EH (cell line): ENCODE measurements at places on chromosomes 4 and X.

DNA sequence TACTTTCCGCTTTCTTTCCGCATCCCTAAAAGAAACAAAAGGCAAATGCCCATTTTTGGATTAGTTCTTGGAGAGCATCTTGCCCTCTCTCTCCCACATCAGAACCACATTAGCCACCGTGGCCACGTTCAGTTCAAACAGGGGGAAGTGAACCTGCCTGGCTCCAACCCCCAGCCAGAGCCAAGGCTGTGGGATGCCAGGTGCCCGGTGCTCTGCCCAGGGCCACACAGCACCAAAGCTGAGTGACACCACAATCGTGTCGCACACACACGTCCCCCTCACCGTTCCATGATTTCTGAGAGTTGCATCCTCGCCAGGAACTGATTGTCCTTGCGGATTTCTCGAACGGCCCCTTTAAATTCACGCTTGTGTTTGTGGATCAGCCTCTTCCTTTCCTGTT, 24.3 kb downstream of the NOP14 start:
- DNase-seq: no peak

- peak; percentile 37 for DNase-seq
Measured at GRCh38 chrX:11446949-11447348, 153.7 kb downstream of the AMELX start.

DNA sequence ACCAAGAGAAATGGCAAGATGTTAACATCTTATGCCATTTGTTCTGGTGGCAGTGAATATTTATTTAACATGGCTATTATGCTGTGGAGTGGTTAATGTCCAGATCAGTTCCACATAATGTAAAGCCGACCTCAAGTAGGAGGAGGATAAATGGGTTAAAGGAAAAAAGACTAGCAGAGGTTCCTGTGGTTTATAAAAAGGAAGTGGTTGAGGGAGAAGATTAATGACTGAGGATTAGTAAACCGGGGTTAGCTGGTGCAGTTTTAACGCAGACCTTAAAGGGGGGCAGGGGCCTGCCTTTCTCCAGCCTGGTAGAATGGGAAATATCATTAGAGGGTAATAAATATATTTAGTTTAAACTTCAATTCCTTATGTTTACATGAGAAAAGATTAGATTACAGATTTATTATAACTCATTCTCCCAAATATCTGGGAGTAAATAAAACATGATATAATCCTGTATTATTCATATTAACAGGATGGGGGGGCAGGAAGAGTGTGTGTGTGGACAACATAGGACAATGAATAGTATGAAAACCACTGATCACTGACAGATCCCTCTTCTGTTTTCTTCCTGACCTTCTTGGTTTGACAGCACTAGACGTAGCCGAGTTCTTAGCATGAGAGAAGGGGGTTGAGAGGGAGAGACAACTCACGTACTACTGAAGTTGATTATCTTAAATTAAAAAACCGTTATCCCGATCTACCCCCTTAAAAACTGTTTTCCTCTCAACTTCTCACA, 124.1 kb upstream of the LIMCH1 start:
- peak; percentile 65 for DNase-seq

GRCh38 chr4:73850261-73850970, 2.7 kb upstream of the PF4V1 start:
- DNase-seq: no peak

GRCh38 chrX:69066021-69066757, 99.1 kb downstream of the PJA1 start:
- DNase-seq: no peak

DNA sequence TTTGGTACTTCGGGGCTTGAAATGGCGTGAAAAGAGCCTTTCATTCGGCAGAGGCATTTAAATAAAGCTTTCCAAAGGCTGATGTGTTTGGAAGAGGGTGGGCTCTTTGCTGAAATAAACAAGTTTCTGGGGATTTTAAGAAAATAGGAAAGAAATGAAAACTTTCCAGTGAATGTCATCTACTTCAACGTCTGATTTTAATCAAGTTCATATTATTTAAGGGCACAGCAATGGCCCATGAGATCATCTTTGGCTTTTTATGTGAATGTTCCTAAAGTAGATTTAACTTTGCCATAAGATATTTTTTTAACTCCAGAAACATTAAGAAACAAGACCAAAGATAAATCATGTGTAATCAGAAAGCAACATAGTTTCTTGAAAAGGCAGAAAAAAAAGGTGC, 69.8 kb upstream of the TTC29 start:
- DNase-seq: no peak

- no peak for DNase-seq
Measured at GRCh38 chr4:55012363-55013230, 112.8 kb downstream of the KDR start.

DNA sequence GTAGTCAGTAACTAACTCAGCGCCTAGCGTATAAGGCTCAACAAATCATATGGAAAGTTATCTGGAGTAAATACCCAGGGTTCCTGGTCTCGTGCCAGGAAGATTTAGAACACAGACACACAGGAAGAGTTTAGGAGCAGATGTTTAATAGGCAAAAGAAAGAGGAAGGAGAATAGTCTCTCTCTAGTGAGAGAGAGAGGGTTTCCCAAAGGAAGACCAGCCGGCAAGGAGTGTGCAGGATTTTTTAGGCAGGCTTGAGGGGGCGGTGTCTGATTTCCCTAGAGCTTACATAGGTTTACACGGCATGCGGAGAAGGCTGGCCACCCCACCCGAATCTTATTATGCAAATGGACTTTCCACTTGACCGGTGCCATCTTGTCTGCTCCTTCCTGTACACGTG, 284.0 kb upstream of the FRG1 start:
- no peak for DNase-seq

DNA sequence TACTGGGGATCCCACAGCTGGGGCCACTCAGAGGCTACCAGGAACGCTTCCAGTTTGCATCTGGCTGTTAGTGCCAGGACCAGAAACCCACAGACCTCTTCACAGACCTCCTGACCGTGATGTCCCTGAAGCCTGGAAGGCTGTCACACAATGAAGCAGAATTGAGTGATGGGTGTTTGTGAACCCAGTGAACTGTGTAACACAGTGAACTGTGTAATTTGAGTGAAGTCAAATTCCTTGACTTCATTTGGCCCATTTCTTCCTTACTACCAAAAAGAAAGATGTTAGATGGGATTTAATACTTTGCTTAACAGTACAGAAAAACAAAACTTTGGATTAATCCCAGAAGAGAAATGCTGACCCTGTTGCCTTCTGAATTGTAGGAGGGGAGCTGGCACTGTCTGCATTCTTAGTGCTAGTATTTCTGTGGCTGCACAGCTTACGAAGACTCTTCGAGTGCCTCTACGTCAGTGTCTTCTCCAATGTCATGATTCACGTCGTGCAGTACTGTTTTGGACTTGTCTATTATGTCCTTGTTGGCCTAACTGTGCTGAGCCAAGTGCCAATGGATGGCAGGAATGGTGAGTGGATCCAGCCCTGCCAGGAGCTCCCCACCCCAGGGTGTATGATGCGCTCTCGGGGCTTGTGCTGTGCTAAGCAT, 17.8 kb downstream of the SRD5A3 start:
- DNase-seq: no peak

DNA sequence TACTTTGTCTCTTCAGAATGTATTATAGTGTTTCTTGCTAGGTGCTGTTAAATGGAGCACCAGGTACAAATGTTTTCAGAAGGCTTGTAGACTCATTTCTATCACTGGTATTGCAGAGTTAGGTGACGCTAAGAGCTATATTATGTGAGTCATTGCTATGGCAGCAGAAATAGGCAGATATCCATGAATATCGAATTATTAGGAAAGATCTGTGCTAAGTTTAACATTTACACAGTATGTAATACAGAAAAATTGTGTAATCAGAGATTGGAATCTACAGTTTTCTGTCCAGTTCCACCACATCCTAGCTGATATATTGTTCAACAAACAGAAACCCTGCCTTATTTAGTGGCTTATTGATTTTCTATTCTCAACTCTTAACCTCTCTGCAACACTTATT, 1025.5 kb downstream of the STIM2 start:
- no peak for DNase-seq

- peak; percentile 93 for DNase-seq
Measured at GRCh38 chr4:123995936-123996335, 599.3 kb downstream of the SPRY1 start.

GRCh38 chr4:185222598-185222997, 13.2 kb downstream of the SNX25 start:
- peak; percentile 84 for DNase-seq

GRCh38 chr4:69617083-69617694, 22.3 kb downstream of the UGT2A2 start:
- DNase-seq: no peak

DNA sequence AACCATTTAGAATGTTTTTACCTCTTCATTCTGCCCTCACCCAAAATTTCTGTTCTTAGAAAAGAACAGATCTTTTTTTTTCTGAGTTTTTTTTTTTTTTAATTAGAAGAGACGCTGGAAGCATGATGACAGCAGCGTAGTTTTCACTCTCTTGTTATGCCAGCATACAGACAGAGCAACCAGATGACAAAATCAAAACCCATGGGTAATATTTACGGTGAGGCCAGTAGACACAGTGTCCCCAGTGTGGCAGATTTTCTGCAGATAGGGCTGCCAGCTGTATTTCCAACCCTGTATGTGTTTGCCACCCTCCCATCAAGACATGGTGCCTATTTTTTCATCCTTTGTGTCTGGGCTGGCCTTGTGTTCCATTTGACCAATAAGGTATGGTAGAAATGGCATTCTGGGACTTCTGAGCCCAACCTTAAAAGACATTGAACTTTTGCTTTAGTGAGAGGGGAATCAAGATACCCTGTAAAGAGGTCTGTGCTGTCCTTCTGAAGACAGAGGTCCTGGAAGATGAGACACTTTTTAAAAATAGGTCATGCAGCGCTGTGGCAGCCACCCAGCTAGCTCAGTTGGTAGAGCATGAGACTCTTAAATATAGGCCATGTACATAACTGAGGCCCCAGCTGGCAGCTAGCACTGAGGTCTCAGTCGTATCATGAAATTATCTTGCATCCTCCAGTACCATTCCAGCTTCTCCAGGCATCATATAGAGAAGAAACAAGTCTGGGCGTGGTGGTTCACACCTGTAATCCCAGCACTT, 6.7 kb upstream of the ZNF41 start:
- DNase-seq: no peak

DNA sequence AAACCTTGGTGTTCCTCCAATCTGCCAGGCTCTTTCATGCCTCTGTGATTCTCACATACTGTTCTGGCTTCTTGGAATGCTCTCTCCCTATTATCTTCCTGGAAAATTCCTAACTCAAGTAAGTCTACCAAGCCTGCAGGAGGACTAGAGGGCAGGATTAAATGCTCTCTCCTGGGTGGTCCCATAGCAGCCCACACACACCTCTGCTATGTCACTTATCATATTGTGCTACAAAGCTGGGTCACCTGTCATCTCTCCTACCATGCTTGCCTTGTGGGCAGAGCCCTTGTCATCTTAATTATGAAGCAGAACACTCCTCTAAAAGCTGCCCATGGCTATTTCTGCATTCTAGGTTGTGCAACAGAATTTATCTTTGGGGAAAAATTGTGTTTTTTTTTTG, 344.5 kb upstream of the NOCT start:
- DNase-seq: no peak

DNA sequence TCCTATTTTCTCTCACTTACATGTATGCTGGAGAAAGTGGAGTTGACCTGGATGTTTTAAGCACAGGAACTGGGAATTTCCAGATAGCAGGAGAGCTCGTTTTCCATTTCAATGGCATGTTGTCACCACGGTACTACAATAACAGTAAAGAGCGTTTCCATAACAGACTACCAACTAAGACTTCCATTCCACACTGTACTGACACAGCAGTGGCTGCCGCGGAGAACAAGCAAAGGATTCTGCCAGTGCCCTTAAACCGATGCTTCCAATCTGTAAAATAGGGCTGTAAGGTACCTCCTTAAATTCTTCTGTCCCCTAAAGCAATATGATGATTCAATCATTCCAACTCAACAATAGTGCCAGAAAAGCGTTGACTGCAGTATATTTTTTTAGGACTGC, 143.9 kb downstream of the KLHL13 start:
- no peak for DNase-seq

GRCh38 chr4:20354120-20354519, 102.4 kb downstream of the SLIT2 start:
- no peak for DNase-seq

DNA sequence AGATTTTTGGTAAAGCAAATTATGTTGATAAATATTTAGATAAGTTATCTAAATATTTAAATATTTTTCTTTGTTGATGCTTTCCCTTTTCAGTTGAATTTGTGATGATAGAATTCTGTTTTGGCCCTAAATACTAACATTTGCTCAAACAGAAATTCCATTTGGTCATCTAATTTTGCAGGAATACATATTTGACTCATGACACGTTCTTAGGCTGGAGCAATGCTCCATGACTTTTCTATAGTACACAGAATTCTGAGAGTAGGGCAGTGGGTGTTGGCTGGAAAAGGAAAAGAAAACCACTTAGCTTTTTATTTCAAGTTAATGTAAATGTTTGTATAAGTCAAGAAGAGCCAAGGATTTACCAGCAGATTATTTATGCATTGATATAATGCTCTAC, 58.6 kb upstream of the GK2 start:
- no peak for DNase-seq

DNA sequence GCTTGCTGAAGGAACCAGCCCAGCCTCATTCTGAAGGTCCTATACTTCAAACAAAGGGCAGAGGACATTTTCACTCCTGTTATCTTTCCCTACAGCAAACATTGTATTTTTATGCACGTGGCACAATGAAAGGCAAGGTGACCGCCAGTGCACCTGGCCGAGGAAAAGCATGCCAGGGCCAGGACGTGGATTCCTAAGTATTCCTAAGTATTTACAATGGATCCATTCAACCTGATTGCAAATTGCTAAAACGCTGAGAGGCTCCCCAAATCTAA, 127.9 kb upstream of the FTHL17 start:
- no peak for DNase-seq

- peak; percentile 41 for DNase-seq
Measured at GRCh38 chr4:40984051-40984450, 230.3 kb downstream of the APBB2 start.

DNA sequence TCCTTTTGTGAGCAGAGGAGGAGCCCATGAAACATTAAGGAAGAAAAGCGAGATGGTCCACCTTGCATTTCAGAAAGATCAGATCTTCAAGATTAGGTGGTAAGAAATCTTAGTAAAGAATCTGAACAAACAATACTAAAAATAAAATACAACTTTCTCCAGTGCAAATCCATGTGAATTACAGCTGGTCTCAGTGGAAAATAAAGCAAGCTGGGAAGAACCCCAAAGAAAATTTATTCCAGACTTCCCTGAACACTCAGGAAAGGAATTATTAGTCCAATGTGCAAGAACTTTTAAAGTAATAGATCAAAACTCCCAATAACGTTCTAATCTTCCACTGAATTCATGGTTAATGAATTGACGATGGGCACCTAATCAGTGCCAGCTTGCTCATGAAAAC, 37.3 kb upstream of the C1QTNF7 start:
- DNase-seq: no peak
